ENCODE measurements at places on chromosomes 6 and 20.

DNA sequence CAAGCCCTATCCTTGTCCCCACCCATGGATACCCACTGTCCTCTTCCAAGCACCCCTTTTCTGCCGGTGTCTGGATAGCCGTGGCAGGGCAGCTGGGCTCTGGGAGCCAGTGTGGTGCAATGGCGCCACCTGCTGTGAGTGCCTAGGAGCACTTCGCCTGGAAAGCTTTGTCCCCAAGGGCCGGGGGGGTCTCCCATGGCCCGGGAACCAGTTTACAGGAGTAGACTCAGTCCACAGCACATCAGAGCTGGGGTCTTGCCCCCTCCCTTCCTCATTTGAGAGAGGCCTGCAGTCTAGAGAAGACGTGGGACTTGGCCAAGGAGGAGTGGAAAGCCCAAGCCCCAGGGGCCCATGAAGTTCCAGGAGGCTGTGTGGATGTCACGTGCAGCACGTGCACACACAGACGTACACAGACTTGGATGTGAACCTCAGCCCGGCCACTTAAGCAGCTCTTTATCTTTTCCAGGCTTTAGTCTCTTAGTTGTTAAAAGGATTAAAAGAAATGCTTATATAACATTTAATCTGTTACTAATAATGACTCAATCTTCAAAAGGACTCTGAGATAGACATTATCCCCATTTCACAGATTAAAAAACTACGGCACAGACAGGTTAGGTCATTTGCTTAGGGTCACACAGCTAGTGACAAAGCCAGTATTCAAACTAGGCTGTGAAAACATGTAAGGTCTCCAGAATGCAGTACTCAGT, 40.9 kb upstream of the CDH22 start:
- no peak for DNase-seq

GRCh38 chr6:167295495-167296292, 4.6 kb downstream of the UNC93A start:
- no peak for DNase-seq

GRCh38 chr20:16040742-16041141, 532.5 kb downstream of the KIF16B start:
- no peak for DNase-seq

DNA sequence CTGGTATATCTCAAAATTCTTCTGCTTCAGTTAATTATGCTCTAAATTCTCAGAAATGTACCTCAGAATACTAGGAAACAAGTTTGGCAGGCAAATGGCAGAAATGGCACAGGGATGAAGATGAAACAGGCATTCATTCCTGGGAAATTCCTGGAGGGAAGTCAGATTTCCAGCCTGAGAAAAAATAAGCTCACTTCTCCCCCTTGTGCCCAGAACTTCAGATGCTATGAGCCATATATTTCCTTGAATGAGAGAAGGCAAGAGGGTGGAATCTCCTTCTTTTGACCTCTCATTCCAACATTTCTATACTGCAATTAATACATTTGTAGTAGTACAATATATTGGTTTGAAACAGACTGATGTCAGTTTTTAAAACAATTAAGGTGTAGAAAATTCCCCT, 22.8 kb downstream of the RGS17 start:
- DNase-seq: no peak

DNA sequence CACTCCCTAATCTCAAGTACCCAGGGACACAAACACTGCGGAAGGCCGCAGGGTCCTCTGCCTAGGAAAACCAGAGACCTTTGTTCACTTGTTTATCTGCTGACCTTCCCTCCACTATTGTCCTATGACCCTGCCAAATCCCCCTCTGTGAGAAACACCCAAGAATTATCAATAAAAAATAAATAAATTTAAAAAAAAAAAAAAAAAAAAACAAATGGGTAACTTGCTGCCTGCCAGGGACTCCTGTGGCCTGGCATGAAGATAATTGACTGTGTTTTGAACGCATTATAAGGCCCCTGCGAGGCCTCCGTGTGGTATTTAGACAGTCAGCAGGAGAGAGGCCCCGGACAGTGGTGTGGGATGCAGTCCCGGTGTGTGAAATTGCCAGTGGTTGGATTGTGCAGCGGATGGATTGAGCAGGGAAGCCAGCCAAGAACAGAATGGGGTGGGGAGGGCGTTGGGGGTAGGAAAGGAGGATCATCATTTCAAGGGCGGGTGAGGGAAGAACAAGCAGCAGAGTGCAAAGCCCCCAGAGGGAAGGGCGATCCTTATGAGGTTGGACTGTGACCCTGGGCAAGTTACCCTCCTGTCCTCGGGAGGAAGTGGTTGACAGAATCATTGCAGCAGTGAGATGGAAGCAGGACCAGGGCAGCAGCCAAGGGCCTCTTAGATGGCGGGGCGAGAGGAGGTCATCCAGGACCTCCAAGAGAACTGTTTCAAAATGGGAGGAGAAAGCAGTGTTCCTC, 43.3 kb downstream of the PPARD start:
- DNase-seq: no peak

DNA sequence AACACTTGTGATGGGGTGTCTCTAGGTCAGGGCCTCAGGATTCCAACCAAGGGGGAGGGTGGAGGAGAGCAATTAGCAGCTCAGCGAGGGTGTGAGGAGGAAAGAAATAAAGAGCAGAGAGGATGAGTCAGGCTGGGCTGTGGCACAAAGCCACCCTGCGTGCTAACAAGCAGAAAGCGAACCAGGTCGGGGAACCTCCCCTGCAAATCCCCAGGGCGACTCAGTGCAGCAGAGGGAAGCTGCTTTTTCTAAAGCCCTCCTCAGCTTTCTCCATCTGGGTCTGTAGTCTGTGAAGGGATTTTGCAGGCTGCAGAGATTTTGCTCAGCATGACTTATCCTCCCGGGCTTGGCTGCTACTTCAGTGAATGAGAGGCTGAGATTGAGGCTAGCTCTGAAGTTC, 6.6 kb upstream of the SPO11 start:
- DNase-seq: no peak

DNA sequence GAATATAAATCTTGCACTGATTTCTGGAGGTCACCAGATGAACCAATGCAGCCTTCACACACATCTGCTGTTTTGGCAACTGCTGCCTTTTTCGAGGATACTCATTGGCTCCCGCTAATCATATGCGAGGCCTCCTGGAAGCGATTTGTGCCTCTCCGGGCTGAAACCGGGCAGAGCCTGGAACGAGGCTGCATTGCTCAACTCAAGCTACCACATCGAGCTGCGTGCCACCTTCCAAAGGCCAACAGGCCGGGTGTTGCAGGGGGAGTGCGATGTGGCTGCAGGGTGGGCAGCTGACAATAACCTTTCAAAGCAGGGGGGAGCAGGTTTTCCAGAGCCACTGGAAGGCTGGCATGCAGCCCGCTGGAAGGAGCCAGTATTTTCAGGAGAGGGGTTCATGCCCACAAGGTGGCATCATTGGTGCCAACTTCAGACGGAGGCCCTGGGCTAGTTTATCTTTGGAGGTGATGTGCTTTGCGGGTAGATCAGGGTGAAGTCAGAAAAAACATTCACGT, 122.6 kb upstream of the IFNGR1 start:
- DNase-seq: no peak

DNA sequence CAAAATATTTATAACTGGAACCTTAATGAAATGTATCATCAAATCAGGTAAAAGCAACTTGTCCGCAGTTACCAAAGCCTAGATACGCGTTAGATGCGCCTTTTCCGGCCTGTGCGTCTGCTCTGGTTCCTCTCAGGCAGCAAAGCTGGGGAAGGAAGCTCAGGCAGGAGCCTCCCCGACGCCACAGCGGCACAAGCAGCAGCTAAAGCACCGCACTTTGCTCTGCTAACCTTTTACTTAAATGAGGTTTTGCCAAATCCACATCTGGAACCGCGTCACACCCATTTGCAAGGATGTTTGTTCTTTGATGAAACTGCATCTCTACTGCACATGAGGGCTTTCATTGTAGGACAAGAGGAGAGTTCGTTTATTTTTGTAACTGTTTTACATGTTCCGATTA, 36.8 kb downstream of the THBS2 start:
- DNase-seq: no peak

- no peak for DNase-seq
Observed at GRCh38 chr6:110319843-110320242, 38.3 kb downstream of the METTL24 start.

- no peak for DNase-seq
Observed at GRCh38 chr6:36691612-36692011, 6.0 kb upstream of the RAB44 start.

GRCh38 chr6:12062605-12063004, 50.5 kb downstream of the HIVEP1 start:
- DNase-seq: no peak

DNA sequence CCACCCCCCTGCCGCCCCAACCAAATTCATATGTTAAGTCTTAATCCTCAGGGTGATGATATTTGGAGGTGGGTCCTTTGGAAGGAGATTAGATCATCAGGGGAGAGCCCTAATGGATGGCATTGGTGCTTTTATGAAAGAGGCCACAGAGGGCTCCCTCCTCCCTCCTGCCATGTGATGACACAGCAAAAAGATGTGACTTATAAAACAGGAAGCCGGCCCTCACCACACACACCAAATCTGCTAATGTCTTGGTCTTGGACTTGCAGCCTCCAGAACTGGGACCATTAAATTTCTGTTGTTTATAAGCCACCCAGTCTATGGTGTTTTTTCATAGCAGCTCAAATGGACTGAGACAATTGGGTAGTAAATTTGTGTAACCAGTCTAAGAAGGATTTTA, 176.3 kb downstream of the ADGRG6 start:
- no peak for DNase-seq

GRCh38 chr6:11393713-11394627, 143.6 kb upstream of the TMEM170B start:
- DNase-seq: no peak

Measured in cortex of kidney (tissue), 1 donor.